Erythroblast (primary cell): ENCODE measurements at places on chromosomes 6 and 20.
A peak's percentile ranks its signal among the peaks of the same experiment; 100 is the strongest.

- no peak for DNase-seq
These were observed 4.7 kb downstream of the EHMT2 start for GRCh38 chr6:31892821-31893220.

DNA sequence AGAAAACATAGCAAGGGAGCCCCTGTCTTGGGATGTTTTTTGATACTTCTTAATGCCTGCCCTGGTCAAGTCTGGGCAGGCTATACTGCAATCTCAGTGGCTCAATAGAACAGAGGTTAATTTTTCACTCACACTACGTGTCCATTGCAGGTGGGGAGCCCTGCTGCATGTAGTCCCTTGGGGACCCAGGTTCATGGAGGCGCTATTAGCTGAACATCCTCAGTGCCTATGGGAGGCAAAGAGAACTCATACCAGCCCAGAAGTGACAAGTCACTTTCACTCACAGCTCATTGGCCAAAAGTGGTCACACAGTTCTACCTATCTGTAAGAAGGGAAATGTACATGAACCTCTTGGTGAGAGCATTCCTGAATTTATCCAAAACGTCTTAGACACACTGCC lies 23.2 kb downstream of the CGA start:
- no peak for DNase-seq

- DNase-seq: no peak
These were observed 29.0 kb downstream of the FAM50B start for GRCh38 chr6:3878048-3878666.

DNA sequence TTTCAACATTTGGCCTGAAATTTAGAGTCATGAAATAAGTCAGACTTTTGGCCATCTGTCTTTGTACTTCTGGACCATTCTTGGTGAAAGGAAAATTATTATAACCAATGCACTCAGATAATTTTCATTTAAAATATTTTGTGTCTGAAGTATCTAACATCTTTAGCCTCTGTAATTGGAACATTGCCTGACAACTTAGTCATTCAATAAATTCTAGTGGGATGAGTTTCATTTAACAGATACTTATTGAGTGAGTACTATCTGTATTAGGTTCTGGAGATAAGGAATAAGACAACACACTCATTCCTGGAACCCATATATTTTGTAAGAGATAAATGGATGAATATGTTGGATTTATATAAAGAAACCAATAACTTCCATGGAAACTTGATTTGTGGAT lies 536.0 kb downstream of the BCKDHB start:
- DNase-seq: no peak

DNA sequence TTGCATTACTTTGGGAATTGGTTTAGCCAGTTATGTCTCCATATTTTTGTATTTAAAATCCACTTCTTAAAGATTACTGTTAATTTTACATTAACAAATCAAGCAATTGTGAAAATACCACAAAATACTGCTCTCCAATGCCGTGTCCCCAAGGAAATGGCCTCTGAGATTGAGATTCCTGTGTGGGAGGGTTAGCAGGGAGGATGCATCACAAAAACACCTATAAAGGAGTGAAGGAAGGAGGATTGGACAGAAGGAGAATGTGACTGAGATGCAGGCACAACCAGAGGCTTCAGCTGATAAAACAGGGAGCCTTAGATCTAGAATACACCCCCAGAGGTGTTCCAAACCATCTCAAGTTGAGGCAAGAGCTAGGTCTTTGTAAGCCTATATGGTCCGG lies 34.2 kb upstream of the NKAIN2 start:
- no peak for DNase-seq

DNA sequence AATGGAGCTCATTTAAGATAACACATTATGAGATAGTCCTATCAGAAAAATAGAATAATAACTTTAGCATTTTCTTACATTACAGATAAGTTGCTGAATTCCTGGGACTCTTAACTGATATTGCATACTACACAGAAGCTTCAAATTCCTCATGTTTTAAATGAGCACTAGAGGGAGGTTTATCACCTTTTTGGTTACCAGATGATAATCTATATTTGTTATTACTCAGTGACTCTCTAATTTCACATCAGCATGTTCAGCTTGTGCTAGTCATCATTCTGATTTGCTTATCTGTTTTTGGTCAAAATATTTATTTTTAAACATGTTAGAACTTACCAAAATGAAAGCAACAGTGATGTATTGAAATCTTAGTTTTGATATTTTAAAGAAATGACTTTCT lies 20.5 kb upstream of the GJA10 start:
- DNase-seq: peak; percentile 24

DNA sequence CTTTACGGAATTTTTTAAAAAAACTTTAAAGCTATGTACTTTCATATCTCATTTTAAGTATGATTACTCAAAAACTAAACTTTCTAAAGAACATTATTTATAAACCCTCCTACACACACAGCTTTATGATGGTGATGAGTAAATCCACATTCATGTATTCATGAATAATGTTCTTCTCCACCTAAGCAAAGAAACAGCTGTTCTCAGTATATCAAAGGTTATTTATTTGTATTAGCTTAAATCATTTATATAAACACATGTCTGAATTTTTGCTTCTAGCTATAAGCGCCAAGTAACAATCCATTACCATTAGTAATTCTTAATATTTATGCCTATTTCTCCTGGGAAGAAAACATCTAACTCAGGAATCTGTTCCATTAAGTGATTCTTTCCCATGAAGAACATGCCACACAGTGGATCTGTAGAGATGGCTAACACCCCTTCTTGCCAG lies 63.3 kb downstream of the SMLR1 start:
- DNase-seq: no peak

DNA sequence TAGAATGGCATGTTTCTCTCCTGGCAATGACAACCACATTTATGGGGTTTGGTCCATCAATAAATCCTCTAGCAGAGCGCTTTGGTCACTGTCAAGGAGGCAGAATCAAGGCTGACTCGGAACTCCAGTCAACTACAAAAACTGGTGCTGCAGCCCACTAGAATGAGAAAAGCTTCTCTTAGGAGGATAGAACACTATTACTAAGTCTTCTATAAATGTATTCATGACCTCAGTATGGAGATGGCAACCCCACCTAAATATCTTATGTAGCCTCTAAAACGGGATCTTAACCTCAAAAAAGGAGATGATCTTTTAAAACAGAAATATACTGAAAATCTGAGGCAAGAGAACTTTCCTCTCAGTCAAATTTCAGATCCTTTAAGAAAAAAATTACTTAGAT lies 68.5 kb downstream of the RALGAPA2 start:
- no peak for DNase-seq
